ENCODE measurements at places on chromosomes 4 and X. TPM values are rescaled to one million over a fixed set of nuclear protein-coding genes. Genes with fewer than 3 reads are reported as not detected.

Gene OPN1MW3
- not detected for total RNA-seq

DNA sequence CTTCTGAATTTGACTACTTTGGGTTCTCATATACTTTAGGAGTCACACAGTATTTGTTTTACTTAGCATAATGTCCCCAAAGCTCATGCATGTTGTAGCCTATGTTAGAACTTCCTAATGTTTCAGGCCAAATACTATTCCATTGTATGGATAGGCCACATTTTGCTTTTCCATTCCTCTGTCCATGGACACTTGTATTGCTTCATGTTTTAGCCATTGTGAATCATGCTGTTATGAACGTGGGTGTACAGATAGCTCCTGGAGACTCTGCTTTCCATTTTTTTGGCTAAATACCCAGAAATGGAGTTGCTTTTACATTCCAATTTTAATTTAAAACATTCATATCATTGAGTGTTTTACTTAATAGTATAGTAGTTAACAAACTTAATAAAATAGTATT lies 54.5 kb downstream of the HTT start:
- DNase-seq, result no peak

- DNase-seq, result no peak
Measured at GRCh38 chr4:62130230-62130629, 930.1 kb downstream of the ADGRL3 start.

GRCh38 chrX:32155044-32155638 lies 1056.2 kb downstream of the DMD start:
- no peak for DNase-seq

- DNase-seq, result no peak
Measured at GRCh38 chr4:73860181-73860580, 7.1 kb downstream of the PF4V1 start.

Gene NAP1L2
- total RNA-seq, result 13.6 TPM

- DNase-seq, result peak; percentile 16
Measured at GRCh38 chrX:49925176-49925575, 2.8 kb downstream of the CLCN5 start.

GRCh38 chr4:337932-338758 lies 531 bp downstream of the ZNF141 start:
- peak; percentile 51 for DNase-seq

Gene GLOD5
- not detected for total RNA-seq

Gene RNF150
- total RNA-seq, result 51.3 TPM

GRCh38 chr4:73311428-73311827 lies 52.8 kb upstream of the ANKRD17 start:
- DNase-seq, result no peak

Gene TLR10
- not detected for total RNA-seq

DNA sequence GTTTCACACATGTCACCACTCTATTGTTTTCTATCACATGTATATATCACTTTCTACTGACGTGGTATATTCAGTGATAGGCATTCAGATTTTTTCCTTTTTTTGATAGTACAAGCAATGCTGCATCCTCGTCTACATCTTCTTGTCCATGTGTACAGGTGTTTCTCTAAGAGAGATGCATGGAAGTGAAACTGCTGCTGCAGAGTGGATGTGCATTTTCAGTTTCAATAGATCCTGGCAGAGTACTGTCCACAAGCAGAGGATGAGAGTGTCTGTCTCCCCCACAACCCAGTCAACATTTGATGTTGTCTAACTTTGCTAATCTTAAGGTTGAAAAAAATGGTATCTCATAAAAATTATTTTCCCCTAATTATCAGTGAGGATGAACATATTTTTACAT lies 194.0 kb upstream of the CASK start:
- no peak for DNase-seq

- DNase-seq, result no peak
Measured at GRCh38 chr4:77785669-77786068, 33.5 kb downstream of the CNOT6L start.

GRCh38 chr4:53168228-53168627 lies 197.6 kb downstream of the SCFD2 start:
- DNase-seq, result no peak

DNA sequence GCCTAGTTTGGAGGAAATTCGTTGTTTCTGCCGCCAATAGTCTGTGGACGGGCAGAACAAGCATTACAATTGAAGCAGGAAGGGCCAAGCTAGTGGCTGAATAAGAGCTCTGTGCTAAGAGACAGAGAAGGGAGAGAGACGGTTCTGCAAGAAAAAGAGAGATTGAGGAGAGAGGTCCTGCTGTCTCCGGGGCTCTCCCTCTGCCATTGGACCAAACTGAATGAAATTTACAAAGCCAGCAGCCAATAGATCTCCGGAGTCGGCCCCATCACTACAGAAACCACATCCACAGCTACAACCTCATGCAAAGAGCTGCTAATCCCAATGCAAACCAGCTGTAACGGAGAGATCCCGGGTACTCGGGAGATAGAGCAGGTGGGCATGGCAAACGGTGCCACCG lies at the start of gene NLGN4X:
Gene NLGN4X, minus strand, starts transcription at position 148 of the 400 bp plus-strand sequence. CDS start 77,401 bp downstream, outside the sequence.
- DNase-seq, result no peak

GRCh38 chrX:69286565-69286906 lies 121.3 kb upstream of the PJA1 start:
- no peak for DNase-seq

GRCh38 chr4:128571747-128572146 lies 237.8 kb upstream of the JADE1 start:
- DNase-seq, result peak; percentile 70

Gene PIR
- 13.4 TPM for total RNA-seq

DNA sequence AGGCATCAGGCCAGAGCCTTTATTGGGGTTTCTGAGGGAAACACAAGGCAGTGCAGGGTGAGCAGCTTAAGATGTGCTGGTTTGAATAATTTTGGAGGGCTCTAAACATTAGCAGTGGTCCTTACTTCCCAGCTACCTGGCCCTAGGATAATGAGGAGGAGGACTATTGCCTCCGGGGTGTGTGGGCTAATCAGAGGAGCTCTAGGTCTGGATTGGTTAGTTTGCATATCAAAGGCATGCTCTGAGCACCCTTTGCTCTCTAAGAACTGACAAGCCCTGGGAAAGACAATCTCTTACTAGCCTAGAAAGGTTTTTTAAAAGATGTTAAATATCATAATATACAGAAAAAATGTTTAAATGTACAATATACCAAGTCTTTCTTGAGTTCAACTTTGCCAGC lies 58.4 kb downstream of the RXFP1 start:
- no peak for DNase-seq

GRCh38 chrX:19019996-19020395 lies 36.1 kb upstream of the PHKA2 start:
- no peak for DNase-seq

DNA sequence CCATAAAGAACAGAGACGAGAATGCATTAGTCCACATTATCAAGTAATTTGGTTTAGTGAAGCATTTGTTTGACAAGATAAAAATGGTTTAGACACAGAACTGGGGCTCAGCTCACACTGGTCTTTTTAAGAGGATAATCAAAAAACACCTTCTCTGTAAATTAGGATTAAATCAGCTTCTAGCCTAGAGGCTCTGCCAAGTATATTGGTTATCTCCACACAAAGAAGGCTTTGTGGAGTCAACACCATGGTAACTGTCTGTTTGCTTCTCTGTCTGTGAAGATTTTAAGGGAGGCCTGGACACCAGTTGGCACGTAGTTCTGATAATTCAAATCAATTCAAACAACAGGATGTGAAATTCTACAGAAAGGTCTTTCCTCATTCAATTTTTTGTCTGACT lies 687.0 kb downstream of the DMD start:
- DNase-seq, result no peak
